ENCODE measurements at places on chromosomes 1 and 21.

GRCh38 chr1:201112926-201113325 is 700 bp upstream of the CACNA1S start:
- no peak for DNase-seq

DNA sequence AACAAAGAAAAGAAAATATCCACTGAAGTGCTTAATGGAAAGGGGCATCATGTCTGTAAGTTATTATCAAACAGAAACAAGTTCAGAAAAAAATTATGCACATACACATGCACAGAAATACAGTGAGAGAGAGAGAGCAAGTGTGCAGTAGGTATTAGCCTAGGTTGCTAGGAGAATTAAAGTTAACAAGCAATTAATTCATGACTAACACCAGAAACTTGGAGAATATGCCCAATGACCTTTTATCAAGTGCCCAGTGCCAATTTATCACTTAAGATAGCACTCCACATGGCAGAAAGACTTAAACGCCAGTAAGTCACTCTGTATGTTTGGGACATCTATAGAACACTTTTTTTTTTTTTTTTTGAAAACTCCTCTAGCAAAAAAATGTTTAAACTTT is 56.2 kb upstream of the SLC16A1 start:
- no peak for DNase-seq

DNA sequence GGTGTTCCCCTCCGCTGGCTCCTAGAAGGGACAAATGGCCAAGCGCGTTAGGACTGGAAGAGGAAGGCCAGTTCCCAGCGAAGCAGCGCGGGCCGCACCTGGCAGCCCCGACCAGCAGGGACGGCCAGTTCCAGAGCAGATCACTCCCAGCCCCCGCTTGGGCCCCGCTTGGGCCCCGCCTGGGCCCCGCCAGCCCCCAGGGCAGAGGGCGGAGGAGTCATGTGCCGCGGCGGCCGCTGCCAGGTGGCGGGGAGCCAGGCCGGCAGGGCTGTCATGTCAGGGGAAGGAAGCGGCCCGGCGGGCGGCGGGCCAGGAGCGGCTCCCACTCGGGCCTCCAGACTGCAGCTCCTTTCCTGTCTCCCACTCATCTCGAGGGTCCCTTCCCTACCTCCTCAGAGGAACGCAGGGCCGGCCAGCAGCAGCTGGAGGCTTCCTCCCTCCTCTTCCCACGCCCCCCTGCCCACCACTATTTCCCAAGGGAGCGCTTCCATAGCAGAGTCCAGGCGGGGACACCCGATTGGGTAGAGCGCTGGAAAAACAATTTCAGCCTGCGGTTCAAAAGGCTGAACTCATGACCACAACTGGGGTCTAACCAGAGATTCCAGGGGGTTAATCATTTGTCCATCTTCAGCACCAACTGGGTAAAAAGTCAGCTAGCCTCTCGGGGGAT is 16.5 kb downstream of the ZNF697 start:
- no peak for DNase-seq

- no peak for DNase-seq
Observed at GRCh38 chr1:84823991-84824390, 69.0 kb downstream of the LPAR3 start.

GRCh38 chr21:44522753-44523204 is 17.2 kb downstream of the KRTAP10-1 start:
- no peak for DNase-seq

GRCh38 chr1:175221557-175222175 is 29.1 kb upstream of the KIAA0040 start:
- DNase-seq: no peak

DNA sequence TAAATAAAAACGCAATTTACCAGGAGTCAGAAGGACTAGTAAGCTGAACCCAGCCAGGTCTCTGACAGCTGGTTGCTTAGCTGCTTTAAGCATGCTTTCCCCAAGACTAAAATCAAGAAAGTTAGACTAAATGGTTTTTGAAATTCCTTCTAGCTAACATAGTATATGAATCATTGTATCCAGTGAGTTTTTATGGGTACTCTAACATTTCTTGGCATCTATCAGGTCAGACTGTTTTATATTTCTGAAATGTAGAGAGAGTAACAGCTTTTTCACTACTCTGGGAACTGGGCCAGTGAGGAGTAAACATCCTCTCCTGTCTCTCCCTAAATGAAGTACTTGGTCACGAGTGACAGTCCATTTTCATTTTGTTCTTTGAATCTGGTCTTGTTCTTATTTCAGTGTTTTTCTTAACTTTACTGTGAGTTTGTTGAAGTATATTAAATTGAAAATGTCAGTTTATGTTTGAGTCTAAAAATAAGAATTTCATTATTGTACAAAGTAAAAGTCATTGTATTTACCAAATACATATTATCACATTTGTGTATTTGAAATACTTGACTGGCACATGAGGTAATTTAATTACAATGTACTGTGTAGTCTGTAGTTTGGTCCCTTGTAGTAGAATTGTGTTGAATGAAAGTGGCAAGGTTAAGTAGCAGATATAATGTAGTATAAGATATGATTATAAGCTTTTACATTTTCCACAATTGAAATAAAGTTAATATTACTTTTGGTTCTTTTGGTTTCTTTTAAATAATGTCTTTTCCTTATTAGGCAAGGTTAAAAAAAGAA is 47.6 kb downstream of the PKN2 start:
- no peak for DNase-seq

- DNase-seq: peak; percentile 85
Observed at GRCh38 chr1:172638885-172639831, 19.7 kb upstream of the FASLG start.

- DNase-seq: no peak
Observed at GRCh38 chr1:24572301-24572700, 16.4 kb downstream of the NCMAP start.

DNA sequence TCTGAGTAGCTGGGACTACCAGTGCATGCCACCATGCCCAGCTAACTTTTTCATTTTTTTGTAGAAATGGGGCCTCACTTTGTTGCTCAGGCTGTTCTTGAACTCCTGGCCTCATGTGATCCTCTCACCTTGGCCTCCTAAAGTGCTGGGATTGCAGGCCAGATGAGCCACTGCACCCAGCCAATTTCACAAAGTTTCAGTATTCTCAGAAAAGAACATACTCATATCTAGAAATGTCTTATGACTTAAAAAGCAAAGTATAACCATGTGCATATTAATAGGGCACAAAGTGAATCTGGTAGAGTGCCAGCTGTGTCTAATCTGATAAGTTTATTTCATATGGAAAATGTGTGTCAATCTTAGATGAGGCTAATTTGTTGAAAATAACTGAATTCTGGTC is 87.5 kb upstream of the CACYBP start:
- no peak for DNase-seq

DNA sequence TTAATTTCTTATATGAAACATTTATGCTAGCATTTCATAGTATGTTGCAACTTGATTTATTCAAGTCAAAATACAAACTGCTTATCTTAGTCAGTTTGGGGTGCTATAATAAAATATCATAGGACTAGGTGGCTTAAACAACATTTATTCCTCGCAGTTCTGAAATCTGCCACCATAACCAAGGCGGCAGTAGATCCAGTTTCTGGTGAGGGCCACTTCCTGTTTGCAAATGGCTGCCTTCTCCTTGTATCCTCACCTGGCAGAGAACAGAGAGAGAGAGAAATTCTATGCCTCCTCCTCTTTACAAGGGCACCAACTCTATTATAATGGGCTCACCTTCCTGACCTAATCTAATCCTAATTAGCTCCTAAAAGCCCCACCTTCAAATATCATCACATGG is 76.1 kb upstream of the RGS2 start:
- peak; percentile 9 for DNase-seq

GRCh38 chr1:212819726-212820125 is 27.7 kb downstream of the SPATA45 start:
- no peak for DNase-seq

- DNase-seq: no peak
Observed at GRCh38 chr1:221594576-221594975, 147.3 kb downstream of the DUSP10 start.

All from naive thymus-derived CD4-positive, alpha-beta T cell (primary cell).